ENCODE measurements at places on chromosomes 11 and 22. TPM values are rescaled to one million over a fixed set of nuclear protein-coding genes. Genes with fewer than 3 reads are reported as not detected.
A peak's percentile ranks its signal among the peaks of the same experiment; 100 is the strongest.

The PRSS23 gene
- total RNA-seq: 10.4 TPM

The NRXN2 gene
- total RNA-seq: 1.0 TPM

The FERMT3 gene
- 368 TPM for total RNA-seq

The DEAF1 gene
- total RNA-seq: 53.1 TPM

The MMP13 gene
- total RNA-seq: not detected

The TRPM5 gene
- not detected for total RNA-seq

GRCh38 chr11:84236436-84236835 is 950.3 kb upstream of the CCDC90B start:
- no peak for DNase-seq

DNA sequence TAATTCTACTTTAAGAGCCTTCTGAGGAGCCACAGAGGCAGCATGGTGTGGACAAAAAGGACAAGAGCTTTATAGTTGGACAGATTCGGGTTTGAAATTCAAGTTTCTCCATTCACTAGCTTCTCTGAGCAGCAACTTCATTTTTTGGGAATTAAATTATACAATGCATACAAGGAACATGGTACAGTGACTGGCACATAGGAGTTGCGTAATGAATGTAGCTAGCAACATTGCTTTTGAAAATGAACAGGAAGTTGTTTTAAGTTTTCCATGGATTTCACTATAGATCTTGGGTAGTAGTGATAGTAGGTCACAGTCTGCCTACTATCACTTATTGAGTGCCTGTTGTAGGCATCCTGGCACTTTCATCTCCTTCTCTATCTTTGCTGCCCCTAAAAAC is 41.0 kb upstream of the BMAL1 start:
- DNase-seq: no peak

DNA sequence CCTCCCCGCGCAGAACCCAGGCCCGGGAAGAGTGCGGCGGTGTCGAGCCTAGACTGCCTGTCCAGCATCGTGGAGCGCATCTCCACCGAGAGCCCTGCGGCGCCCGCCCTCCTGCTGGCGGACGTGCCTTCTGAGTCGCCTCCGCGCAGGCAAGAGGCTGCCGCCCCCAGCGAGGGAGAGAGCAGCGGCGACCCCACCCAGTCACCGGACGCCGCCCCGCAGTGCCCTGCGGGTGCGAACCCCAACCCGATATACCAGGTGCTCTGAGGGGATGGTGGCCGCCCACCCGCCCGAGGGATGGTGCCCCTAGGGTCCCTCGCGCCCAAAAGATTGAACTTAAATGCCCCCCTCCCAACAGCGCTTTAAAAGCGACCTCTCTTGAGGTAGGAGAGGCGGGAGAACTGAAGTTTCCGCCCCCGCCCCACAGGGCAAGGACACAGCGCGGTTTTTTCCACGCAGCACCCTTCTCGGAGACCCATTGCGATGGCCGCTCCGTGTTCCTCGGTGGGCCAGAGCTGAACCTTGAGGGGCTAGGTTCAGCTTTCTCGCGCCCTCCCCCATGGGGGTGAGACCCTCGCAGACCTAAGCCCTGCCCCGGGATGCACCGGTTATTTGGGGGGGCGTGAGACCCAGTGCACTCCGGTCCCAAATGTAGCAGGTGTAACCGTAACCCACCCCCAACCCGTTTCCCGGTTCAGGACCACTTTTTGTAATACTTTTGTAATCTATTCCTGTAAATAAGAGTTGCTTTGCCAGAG is 2.0 kb downstream of the MYOD1 start:
- no peak for DNase-seq

DNA sequence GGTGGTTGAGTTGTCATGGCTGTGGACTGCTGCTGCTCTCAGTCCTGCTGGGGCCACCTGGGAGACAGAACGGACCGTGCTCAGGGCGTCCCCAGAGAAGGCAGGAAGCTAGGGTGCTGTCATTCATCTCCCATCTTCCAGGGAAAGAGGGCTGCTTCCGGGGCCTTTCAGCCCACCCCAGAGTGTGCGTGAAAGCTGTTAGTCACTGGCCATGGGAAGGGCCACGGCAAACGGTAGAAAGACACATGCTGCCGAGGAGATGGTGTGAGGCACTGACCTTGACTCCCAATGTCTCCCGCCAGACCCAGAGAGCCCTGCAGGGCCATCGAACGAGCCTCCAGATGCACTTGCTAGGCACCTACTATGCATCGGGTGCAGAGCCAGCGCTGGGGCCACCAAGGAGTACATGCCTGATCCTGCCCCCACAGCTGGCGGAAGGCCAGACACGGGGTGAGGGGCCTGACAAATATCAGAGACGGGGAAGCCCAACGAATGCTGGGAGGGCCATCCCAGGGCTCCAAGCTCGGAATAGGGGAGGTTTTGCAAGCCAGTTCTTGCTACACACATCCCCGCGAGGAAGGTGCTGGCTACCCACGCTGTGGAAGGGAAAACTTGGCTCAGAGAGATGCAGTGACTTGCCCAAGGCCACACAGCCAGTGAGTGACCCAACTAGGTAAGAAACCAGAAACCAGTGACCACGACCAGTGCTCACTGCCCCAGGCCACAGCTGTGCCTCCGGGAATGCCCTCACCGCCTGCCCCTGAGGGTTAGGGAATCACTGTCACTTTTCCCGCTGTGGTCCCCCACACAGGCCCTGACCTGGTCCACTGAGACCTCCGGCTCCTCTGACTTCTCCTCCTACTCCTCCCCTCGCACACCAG is 10.1 kb downstream of the RAC2 start:
- DNase-seq: no peak

DNA sequence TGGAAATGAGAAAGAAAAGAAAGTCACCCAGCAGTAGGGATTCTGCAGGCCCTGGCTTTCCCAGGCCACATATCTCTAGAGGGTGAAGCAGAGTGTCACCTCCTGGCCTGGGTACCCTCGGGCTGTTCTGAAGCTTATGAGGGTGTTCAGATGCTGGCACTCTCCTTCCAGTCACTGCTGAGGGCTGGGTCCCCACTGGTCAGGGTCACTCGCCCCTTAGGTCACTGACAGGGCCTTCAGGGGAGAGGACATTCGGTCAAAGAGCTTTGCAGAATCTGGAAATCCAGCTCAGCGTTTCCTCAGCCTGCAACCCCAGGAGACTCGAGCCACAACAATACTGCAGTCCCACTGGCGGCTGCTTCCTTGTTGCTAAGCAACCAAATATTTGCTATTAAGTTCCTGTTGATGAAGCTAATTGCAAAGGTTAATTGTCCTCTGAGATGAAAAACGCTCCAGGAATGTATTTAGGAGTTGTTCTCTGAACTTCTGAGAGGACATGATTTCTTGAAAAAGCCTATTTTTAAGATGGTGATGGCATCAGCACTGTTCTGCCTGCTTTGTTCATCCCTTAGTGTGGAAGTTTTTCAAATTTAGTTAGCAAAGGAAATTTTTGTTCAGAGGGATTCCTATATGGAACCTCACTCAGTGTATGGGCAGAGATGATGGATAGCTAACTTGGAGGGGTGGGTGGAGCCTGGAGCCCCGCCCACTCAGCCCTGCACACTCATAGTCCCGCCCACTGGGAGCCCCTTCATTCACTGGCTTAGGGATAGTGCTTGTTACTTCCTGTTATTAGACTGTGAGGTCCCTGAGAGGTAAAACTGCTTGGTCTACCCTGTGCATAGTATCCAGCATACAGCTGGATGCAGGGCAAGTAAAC is 109.2 kb downstream of the CSNK2A3 start:
- DNase-seq: peak; percentile 22

GRCh38 chr22:30801695-30802094 is 107.0 kb downstream of the OSBP2 start:
- DNase-seq: no peak

DNA sequence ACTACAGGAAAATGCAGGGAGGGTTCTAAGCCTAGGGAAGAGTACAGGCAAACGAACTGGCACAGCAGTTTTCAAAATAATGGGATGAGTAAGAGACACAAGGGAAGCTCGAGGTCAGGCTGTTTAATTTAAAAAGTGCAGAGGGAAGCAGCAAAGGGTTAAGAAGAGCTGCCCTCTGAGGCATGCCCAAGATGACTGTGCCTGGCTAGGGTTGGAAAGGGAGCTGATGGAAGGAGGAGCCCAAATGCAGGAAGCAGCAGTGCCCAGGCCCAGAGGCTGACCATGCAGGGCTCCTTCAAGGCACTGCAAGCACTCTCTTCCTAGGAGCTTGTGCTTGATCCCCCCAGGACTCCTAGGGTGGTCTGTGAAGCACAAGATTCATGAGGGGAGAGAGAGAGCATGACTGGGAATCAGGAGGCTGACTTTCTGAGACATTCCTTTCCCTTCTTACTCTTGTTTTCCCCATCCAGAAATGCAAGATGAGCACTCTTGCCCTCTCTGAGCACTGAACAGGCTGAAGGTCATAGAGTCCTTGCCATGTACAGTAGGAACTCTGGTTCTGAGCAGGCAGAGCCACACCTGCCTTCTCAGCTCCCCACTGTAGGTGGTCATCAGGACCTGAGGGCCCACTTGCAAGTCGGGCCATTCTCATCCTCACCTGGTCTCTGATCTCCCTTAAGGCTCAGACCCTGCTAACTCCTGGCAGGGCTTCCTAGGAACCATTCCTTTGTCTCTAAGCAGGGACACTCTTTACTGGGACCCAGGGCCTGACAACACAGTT is 46.7 kb upstream of the DRD2 start:
- no peak for DNase-seq

DNA sequence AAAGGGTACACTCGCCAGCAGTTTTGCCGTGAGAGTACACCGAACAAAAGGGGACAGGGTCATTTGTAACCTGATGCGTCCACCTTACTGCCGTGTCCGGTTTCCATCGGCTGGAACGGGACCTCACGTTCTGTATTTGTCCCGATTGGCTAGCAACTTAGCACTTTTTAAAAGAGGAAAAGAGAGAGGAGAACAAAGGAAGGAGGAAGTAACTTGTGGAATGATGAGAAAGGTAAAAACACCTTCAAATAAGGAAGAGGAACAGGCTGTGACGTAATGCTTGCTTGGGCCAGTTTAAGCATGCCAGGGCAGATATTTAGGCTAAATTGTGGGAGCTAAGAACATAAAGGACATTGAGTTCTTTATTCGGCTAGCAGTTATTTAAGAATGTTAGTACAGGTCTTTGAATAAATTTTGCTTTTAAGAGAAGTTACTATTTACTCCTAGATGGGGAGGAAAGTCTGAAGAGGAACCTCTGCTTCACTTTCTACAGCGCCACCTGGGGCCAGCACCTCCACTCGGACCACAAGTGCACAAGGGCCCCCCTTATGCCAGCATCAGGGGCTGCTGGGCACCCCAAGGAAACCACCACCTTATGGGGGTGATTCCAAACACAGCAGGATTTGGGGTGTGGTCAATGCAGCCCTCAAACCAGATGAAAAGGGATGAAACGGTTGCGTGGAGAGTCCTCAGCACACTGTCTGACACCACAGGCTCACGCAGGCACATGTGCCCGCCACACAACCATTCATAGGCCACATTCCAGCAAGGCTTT is 5.8 kb downstream of the ARSA start:
- DNase-seq: no peak

- no peak for DNase-seq
These were observed 461.5 kb downstream of the OPCML start for GRCh38 chr11:133070791-133071190.

- DNase-seq: no peak
These were observed 15.4 kb downstream of the FAM181B start for GRCh38 chr11:82718307-82718706.

DNA sequence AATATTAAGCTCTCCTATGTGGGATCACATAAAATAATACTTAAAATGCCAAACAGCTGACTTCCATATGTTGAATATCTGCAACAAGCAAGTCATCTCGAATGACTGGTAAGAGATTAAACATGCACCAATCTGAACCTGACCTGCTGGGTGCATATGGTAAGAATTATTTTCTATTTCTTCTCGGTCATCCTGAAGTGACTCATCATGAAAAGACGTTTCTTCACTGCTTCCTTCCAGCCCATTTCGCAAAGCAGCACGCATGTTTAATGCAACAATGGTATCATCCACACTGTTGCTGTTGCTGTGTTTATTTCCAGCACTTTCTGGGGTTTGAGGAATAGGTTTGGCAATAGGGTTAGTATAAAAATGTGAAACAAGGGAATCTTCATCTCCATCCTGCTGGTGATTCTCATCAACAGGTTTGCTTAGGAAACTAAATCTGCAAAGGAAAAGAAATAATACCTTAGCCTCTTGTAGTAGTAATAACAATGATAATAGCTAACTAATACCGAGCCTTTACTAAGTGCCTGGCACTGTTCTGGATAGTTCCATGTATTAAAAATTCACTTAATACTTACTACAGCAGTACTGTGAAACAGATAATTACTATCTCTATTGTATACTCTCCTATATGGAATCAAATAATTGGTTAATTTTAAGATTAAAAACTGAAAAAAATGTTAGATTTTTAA is 52.0 kb upstream of the CHRNA10 start:
- DNase-seq: no peak

DNA sequence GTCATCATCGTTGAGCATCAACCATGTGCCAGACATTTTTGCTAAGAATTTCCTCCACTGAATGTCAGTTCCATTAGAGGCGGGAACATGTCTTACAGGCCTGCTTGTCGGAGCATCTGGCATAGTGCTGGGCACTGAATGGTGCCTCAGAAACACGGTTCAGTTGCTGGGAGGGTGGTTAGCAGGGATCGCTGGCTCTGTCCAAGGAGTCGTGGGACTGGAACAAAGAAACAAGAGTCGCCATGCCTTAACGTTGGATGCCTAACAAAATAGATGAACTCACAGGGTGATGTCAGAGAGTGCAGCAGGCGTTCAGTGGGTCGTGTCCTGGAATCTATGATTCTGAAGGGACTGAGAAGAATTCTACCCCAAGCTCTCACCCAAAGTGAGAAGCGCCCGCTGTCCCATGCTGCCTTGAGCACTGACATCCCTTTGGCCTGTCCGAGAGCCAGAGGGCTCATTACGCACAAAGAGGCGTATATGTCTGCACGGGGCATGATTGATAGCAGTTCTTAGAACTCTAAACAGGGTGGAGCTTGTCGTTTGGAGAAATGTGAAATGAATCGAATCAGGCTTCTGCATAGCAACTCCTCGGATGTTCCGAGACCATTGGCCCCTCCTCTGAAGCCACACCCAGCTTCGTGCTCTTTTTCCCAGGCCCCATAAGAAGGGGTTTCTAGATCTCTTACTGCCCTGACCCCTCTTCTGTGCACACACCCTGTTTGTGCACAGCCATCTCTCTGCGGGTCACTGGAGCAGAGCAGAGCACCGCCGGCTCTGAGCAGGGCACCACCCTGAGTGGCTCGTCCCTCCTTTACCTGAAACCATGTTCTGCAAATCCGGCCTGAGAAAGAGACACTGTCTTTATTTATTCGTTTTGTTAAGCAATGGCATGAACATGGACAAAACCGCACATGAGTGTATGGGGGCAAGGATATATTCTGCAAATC is 113.1 kb upstream of the B3GAT1 start:
- DNase-seq: peak; percentile 1
